ENCODE measurements at places on chromosomes 5 and 9.

- DNase-seq: no peak
Observed at GRCh38 chr9:131743501-131743900, 3.6 kb upstream of the RAPGEF1 start.

DNA sequence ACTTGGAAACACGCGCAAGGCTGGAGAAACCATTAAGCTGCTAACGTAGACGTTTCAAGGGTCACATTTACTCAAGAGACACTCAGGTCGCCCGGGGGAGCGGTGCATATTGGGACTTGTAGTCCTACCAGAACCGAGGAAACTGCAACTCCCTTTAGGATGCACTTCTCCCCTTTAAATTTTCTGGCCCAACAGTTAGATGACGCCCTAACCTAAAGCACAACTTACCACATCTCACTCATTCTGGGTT lies 384 bp upstream of the DMXL1 start:
- DNase-seq: no peak

DNA sequence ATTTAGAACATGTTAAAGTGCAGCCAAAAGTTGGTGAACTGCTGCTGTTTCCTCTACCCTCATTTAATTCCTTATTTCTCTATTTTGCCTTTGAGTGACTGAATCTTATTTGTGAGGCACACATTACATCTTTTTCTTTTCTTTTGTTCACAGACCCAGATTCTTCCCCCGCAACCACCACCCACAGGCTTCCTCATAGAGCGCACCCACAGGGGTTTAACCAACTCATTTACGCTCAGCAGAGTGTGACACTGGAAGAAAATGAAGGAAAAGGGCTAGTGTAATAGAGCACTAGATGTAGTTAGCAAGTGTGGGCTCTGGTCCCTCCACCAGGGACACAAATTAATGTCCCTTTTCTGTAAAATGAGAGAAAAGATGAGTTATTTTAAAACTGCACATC lies 200.7 kb downstream of the PARP8 start:
- no peak for DNase-seq

- DNase-seq: no peak
Observed at GRCh38 chr5:109653561-109654239, 36.0 kb upstream of the MAN2A1 start.

- DNase-seq: no peak
Observed at GRCh38 chr5:65767565-65767964, 45.6 kb downstream of the NLN start.

- no peak for DNase-seq
Observed at GRCh38 chr9:3525096-3525835, 535 bp downstream of the RFX3 start.

- peak; percentile 17 for DNase-seq
Observed at GRCh38 chr9:110048976-110049698, 158.8 kb downstream of the C9orf152 start.

DNA sequence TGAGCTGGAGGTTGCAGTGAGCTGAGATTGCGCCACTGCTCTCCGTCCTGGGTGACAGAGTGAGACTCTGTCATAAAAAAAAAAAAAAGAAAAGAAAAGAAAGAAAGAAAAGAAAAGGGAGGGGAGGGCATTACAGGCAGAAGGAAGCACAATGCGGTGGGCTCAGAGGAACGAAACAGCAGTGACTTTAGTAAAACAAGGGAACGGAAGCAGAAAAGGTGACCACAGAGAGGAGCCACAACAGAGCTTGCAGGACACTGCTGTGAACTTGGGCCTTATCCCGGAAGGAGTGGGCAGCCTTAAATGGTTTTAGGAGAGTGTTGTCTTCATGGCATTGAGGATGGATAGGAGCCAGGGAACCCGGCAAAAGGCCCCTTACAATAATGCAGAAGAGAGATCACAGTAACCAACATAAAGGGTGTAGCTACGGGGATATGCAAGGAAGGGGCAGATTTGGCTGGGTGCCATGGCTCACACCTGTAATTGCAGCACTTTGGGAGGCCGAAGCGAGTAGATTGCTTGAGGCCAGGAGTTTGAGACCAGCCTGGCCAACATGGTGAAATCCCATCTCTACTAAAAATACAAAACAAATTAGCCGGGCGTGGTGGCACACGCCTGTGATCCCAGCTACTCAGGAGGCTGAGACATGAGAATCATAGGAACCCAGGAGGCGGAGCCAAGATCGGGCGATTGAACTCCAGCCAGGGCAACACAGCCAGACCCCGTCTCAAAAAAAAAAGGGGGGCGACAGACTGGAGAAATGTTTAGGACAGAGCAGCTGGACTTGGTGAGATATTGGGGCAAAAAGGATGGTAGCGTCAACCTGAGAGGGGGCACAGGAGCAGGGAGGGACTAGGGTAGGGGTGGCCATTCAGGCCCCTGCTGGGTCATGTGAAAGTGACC lies 83.9 kb upstream of the ZBTB43 start:
- DNase-seq: no peak

- no peak for DNase-seq
Observed at GRCh38 chr5:2866662-2867372, 115.3 kb upstream of the IRX2 start.

DNA sequence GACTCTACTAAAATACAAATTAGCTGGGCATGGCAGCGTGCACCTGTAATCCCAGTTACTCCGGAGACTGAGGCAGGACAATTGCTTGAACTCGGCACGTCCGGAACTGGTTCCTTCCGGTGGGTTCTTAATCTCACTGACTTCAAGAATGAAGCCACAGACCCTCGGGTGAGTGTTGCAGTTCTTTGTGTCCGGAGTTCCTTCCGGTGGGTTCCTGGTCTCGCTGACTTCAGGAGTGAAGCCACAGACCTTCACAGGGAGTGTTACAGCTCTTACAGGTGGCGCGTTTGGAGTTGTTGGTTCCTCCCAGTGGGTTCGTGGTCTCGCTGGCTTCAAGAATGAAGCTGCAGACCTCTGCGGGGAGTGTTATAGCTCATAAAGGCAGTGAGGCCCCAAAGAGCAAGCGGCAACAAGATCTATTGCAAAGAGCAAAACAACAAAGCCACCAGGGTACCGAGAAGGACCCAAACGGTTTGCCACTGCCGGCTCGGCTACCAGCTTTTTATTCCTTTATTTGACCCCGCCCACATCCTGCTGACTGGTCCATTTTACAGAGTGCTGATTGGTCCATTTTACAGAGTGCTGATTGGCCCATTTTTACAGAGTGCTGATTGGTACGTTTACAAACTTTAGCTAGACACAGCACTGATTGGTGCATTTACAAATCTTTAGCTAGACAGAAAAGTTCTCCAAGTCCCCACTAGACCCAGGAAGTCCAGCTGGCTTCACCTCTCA lies 28.6 kb upstream of the SLC6A19 start:
- DNase-seq: no peak

- peak; percentile 47 for DNase-seq
Observed at GRCh38 chr9:4489919-4490704, at the start of gene SLC1A1. SLC1A1 (plus strand) TSS chr9:4490468; CDS start chr9:4490680, 212 bp downstream.

DNA sequence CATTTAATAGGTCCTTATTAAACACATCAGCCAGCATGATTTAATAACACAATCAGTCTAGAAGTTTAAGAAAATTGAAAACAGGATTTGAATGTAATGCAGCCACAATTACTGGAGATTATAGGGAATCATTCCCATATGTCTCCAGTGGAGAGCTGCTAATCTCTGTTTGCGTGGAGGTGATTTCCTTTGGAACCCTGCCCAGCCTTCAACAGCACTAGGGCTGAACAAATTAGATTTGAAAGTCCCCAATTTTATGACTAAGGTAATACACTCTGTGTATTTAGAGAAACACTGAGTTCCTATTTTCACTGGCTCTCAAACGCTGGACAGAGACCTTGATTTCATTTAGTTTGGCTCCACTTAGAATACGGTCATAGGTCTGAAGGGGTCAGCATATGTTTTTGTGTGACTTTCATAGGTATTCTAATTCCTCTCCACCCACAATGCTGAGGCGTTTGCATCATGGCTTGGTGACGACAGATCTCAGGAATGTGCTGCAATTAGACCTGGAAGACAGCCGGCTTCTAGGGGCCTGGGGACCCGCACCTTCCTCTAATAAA lies 508.3 kb downstream of the EBF1 start:
- peak; percentile 20 for DNase-seq

DNA sequence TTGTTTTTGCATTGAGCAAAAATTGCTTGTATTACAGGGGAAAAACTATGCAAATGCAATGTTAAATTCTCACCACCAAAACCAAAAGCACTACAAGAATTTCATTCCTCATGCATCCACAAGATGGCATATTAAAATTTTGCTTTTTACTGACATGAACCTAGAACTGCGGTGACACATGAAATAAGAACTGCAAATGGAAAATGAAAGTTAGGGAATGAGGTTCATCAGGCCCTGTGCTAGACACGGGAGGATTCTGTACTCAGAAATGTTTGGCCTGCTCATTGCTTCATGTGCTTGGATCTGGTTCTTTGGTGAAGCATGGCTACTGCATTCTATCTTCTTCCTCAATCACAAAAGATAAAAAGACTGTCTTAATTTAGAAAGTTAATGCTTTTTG lies 9.1 kb upstream of the RFK start:
- DNase-seq: no peak

DNA sequence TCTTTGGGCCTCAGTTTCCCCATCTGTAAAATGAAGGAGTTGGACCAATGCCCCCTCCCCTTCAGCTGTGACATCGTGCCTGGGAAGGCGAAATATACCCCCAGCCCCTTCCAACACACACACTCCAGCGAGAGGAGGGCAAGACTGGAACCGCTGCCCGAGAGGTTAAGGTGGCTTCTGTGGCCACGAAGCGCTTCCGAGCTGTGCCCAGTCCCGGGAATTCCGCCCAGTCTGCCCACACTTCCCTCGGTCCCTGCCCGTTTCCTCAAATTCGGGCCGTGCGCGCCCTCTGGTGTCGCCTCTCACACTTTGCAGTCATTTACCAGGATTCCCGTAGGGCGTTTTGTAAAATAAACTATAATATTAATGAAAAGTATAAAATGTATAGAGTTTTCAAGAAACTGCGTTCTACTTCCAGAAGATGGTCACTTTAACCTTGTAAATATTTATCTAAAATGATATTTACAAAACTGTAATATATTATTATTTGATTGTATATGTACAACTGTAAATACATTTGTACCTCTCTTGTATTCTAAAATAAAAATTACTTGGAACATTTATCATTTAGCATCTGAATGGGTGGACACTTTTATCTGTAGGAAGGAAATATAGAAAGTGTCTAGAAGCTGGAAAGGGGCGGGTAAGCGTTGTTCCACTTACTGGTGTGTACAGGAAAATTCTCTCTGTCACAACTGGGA lies 11.0 kb upstream of the EXOSC2 start:
- DNase-seq: peak; percentile 65

- no peak for DNase-seq
Observed at GRCh38 chr5:27568811-27569210, 530.4 kb upstream of the CDH9 start.

DNA sequence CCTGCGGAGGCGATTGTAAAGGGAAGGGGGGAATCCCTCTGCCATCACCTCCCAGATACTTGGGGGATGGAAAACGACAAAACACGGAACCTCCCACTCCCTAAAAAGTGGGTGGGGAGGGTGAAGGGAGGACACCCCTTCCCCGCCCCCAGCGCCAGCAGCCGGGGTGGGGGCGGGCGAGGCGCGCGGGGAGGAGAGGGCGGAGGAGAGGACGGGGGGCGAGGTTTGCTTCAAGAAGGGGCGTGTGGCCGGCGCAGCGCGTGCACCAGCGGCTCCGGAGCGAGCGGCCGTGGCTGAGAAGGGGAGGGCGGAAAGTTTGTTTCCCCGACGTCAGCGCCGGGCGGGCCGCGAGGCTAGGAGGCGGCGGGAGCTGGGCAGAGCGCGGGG lies at the start of gene PRRX2:
Gene PRRX2 (plus strand): TSS at position 259 of the 387 bp plus-strand sequence. CDS start 221 bp downstream, outside the sequence.
- no peak for DNase-seq

GRCh38 chr5:149635394-149635793 lies 54.1 kb downstream of the ARHGEF37 start:
- DNase-seq: no peak

DNA sequence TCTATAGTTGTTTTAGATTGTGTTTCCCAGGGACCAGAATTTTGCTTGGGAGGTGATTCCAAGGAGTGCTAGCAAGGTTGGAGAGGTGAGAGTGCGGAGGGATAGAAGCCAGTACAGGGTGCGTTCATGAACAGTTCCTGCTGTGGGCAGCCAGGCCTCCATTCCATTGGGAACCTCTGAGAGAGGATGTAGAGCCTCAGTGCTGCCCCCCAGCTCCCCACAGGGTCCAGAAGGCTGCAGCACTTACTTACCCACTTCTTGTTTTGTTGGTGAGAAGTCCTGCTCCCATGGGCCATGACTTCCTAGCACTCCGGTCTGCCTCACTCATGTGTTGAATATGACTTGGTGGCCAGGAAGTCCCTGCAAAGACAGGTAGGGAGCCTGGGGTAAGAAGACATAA lies 128.2 kb upstream of the GAS1 start:
- DNase-seq: no peak

GRCh38 chr9:112311497-112311896 lies 21.9 kb downstream of the PTBP3 start:
- DNase-seq: no peak

- no peak for DNase-seq
Observed at GRCh38 chr9:19286634-19287188, 56.2 kb downstream of the DENND4C start.

GRCh38 chr5:38529955-38530646 lies 26.3 kb downstream of the LIFR start:
- no peak for DNase-seq

GRCh38 chr5:148569948-148570347 lies 84.4 kb downstream of the HTR4 start:
- DNase-seq: no peak

DNA sequence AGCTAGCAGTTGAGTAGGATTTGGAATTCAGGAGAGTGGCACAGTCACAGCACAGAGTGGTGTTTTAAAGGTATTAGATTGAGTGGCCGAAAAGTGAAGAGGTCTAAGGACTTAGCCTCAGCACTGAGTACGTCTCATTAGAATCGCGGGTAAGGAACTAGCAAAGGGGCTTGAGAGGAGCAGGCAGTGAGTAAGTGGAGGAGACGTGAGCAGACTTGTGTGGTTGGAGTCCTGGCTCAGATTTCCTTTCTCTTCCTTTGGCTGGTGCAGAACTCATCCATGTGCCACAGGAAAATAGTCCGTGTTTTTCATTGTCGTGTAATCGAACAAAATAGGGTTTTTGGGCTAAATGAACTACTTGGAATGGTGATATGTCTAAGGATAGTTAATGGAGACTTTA lies 3.4 kb downstream of the EXOSC2 start:
- no peak for DNase-seq

DNA sequence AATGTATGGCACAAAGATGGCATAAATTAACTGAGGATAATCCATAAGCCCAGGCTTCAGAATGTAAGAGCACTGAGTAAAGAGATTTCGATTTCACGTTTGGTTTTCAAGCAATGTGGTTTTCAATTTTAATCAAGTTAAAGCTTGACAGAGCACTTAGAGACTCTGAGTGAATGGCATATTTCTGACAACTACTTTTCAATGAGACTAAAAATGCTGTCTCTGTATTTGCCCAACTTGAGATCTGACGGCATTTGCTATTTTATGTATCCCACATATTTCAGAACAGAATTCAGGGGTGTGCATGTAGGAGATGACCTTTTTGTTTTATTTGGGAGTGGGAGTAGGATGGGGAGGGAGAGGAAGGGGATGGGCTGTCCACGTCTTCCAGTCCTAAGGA lies 280.3 kb upstream of the PANK3 start:
- no peak for DNase-seq

DNA sequence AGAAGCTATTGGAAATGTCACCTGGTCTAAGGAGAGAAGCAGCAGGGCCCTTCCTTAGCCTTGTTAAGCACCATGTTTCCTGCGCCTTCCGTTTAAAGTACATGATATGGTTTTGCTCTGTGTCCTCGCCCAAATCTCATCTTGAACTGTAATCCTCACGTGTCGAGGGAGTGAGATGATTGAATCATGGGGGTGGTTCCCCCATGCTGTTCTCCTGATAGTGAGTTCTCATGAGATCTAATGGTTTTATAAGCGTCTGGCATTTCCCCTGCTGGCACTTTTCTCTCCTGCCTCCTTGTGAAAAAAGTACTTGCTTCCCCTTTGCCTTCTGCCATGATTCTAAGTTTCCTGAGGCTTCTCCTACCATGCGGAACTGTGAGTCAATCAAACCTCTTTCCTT lies 49.7 kb downstream of the PRDM6 start:
- no peak for DNase-seq
